ENCODE measurements at places on chromosomes 4 and X.

DNA sequence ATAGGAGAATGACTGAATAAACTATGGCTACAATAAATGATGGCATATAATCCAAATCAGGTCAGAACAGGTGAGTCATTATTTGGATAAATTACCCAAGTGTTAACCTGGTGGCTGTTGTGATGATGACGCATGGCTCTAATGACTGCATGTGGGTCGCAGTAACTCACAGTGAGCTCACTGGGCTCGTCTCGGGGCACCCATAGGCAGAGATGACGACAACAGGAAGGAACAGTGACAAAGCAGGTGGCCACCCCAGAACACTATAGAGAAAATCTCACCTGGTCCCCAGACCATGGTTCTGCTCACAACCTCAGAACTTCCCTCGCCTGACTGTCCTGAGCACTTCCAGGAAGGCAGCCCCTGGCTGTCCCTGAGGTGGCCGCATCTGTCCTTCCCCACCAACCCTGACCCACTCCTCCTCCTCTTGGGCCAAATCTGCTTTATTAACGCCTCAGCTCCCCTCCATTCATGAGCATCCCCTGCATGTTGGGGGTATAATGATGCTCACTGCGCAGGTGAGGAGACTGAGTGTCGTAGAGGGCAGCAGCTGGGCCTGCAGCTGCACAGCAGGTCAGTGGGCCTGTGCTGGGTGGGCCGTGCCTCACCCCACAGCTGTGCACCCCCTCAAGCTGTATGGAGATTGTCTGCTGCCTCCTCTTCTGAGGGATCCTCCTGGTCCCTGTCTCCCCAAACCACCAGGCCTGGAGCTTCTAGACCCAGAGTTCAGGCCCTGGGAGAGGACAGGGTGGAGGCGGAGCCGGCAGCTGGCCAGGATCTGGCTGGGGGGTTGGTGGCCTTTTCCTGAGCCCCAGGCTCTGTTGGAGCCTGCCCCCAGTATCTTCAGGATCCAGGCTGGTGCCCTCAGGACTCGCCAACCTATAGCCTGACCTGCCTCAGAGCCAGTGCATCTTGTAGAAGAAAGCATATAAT lies 30.9 kb upstream of the FAM156A start:
- DNase-seq: no peak

DNA sequence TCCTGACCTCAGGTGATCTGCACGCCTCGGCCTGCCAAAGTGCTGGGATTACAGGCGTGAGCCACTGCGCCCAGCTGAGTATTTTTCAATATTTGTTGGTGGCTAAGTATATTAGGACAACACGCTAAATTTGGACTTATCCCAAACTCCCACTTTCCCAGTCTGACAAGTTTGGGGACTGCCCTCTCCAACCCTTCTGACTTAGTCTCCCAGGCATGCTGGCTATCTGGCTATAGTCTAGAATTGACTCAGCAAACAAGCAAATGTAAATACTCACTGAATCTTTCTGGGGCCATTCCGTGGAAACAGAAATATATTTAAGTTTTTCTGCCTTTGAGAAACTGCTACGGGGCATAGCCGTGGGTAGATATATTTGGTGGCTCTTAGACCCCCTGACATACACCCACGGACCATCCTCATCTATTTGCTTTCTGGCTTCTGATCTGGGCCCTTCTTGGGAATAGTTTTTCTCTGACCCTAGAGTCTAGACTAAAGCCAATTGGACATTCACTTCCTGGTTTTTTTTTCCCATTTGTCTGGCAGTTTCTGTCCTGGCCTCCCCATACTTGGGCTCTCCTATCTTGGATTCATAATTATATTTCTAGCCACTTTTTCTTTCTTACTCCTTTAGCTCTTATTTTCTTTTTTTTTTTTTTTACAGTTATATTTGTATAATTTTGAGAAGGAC lies 11.3 kb upstream of the DOCK11 start:
- no peak for DNase-seq

DNA sequence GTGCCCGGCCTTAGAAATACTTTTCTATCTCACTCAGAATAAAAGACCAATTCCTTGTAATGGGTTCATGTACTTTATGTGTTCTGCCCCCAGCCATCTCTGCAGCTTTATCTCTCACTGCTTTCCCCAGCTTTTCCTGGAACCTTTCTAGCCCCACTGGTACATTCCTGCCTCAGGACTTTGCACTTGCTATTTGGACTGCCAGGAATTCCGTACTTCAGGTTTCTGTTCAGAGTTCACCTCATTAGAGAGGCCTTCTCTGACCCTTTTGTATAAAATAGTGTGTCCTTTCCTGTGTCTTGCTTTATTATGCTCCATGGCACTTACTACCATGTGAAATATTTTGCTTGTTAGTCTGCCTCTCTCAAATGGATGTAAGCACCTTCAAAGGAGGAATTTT lies 112.5 kb downstream of the PDLIM5 start:
- DNase-seq: no peak

DNA sequence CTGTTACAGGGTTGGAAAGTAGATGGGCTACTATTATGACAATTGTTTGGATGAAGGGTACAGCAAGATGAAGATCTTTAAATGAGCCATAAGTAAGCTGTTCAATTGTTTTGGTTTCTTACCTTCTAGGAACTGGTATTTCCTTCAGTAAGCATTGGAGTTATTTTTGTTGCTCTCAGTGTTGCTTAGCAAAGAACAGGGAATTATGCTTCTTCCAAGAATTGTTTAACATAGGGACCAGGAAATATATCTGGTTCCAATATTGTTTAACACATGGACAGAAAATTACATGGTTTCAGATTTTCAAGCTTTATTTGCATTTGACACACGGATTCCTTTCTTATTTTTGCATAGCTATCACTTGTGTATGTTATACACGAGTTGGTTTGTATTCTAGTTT lies 1999.0 kb downstream of the ARAP2 start:
- no peak for DNase-seq

GRCh38 chrX:64395568-64395929 lies 297 bp upstream of the MTMR8 start:
- DNase-seq: no peak

- DNase-seq: no peak
Measured at GRCh38 chr4:140069066-140069465, 84.9 kb downstream of the MAML3 start.

DNA sequence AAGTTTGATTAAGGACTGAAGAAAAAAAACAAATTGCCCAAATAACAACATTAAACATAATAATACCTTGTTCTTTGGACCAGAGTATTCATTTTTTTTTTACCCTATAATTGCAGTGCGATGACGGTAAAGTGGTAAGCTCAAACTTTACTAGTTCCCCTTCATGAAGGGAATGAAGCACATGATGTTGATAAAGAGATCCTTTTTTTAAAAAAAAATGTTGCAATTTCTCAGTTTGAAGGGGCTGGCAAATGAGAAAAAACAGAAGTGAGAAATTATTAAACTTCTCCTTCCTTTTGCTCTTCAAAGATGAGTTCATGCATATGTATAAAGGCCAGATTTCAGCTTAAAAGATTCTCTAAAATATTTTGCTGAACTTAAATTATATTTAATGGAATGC lies 231.7 kb downstream of the C4orf33 start:
- peak; percentile 84 for DNase-seq

- DNase-seq: peak; percentile 5
Measured at GRCh38 chr4:112604589-112604988, 32.1 kb downstream of the ZGRF1 start.

GRCh38 chr4:36385951-36386571 lies 104.6 kb downstream of the DTHD1 start:
- peak; percentile 76 for DNase-seq

DNA sequence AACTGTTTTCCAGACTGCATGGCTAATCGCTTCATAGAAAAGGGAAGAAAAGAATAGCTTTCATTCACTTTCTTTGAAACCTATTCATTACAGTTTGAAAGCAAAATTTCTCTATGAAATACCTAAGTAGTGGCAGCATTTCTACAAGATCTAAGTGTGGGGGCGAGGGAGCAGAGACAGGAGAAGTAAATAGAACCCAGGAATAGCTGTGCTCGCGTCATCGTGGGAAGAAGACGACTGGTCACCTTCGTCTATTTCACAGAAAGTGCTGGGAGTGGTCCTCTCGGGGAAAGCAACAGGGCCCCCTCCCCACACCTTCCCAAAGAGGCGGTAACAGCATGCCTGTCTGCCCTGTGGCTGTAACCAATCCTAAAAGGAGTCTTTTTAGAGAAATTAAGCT lies 169.9 kb upstream of the NOCT start:
- no peak for DNase-seq

GRCh38 chrX:22395372-22395771 lies 122.7 kb downstream of the CBLL2 start:
- DNase-seq: no peak

DNA sequence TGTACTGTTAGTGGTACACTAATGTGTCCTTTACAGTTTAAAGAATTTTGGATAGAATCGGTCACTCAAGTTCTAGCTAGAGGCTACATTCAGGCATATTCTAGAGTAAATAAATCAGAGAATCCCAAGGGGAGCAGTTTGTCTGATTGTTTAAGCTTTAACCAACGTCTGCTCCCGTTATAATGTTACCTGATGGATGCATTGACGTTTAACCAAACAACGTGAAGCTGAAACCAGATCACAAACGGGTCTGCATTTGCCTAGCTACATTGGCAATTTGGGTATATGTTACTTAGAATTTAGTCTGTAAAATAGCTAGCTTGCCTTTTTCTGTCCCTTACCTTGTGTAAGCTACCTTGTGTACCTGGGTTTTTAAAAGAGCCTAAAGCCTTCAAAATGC lies 1.6 kb downstream of the PI4K2B start:
- DNase-seq: no peak

DNA sequence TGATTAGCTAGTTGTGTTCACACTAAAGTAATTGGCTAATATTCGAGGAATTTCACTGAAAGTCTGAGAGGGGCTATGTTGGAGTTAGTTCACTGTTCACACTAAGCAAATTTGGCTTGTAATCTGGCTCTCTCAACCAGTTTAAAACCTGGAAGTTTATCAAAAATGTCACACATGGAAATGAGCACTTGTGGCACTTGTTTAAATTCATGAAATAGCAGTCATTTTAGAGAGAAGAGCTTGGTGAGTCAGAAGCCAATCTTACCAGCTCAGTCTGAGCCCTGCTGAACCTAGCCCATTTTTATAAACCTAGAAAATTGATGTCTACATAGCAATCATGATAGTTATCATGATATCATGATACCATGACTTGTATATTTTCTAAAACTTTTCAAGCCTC lies 90.7 kb upstream of the JADE1 start:
- no peak for DNase-seq

DNA sequence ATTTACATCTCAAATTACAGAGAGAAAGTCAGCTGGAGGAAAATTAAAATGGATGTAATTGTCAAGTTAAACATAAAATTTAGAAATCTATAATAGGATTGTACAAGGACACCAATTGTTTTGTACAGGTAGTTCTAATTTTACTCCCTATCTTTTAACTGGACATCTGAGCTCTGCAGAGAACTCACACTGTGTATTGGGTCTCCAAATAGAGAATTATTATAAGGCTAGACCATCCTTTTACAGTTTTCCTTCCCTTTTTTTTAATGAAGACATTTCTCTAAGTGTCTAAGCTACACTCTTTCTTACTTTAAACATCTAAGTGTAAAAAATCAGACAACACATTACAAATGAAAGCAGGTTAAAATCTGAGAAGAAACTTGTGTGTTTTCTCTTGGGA lies 78.4 kb upstream of the GC start:
- no peak for DNase-seq

DNA sequence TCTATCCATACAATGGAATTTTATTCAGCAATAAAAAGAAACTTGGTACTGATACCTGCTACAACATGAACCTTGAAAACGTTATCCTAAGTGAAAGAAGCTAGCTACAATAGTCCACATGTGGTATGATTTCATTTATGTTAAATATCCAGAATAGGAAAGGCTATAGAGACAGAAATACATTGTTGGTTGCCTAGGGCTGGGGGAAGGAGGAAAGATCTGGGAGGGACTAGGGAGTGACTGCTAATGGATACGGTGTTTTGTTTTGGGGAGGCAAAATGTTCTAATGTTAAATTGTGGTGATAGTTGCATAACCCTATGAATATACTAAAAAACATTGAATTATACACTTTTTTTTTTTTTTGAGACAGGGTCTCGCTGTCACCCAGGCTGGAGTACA lies 141.1 kb upstream of the ARX start:
- DNase-seq: no peak

DNA sequence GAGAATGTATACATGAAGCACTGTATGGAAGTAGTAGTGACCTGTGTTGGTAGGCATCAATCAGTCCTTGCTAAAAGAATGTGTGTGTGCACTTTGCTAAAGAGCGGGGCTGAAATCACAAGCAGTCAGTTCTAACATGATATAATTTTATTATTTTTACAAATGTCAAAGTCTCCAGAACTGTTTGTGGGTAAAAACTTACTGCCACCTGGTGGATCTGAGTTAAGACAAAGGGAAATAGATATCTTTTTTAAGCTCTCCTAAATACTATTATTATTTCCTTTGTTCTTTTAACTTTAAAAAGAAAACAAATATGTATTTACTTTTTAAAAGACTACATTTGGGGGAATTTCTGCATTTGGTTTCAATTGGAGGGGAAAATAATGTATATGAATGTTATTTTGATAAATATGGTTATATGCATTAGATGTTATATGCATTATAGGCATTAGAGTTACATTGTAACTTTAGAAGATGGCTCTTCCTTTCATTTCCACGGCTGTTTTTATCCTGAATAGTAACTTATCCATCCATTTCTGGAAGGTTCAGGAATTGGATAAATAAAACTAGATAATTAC lies 7.8 kb upstream of the CLOCK start:
- peak; percentile 15 for DNase-seq
